ENCODE measurements at places on chromosomes 4 and X. TPM values are rescaled to one million over a fixed set of nuclear protein-coding genes. Genes with fewer than 3 reads are reported as not detected.

STK32B gene
- total RNA-seq = 4.3 TPM

DNA sequence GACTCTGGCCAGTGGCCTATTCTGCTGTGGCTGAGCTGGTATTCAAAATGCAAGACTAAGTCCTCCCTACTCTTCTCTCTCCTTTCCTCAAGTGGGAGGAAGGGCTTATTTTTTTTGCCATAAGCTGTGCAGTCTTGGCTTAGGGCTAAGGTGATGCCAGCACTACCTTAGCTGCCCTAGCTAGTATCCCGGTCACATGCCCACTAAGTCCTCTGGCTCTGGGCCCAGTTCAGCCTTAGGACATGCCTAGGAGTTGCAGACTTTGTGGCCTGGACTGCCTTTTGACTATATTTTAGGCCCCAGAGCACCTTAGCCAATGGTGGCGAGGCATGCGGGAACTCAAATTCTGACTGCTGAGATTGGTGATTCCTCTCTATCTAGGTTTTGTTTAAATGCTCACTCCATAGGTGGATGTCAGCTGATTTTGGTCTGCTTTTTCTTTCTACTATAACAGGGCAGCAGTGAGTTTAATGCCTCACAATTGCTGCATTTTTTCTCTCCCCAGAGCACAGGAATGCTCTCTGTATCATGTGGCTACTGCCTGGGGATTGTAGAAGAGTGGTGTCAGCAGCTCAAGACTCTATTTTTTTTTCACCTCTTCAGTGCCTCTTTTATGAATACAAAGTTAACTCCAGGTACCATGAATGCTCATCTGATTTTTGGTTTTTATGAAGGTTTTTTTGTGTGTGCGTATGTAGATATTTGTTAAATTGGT lies 472.9 kb upstream of the GRID2 start:
- no peak for DNase-seq

REELD1 gene
- 0.29 TPM for total RNA-seq

DNA sequence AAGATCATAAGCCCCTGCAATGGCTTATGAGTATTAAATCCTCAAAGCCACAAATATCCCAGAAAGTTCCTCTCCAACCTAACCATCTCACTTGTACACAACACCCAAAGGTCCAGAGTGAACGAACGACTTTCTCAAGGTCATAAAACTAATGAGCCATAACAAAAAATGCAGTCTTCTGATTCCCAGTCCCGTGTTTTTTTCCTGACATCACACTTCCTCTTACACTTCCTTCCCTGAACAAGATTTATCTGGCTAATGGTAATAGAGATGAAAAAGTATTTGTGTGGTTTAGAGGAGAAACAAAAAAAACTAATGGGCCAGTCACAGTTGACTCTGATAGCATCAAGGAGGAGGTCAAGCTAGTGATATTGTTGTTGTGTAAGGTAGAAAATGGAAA lies 99.5 kb upstream of the KLHL13 start:
- DNase-seq = no peak

- DNase-seq = no peak
Measured at GRCh38 chr4:31194823-31195222, 474.7 kb downstream of the PCDH7 start.

DNA sequence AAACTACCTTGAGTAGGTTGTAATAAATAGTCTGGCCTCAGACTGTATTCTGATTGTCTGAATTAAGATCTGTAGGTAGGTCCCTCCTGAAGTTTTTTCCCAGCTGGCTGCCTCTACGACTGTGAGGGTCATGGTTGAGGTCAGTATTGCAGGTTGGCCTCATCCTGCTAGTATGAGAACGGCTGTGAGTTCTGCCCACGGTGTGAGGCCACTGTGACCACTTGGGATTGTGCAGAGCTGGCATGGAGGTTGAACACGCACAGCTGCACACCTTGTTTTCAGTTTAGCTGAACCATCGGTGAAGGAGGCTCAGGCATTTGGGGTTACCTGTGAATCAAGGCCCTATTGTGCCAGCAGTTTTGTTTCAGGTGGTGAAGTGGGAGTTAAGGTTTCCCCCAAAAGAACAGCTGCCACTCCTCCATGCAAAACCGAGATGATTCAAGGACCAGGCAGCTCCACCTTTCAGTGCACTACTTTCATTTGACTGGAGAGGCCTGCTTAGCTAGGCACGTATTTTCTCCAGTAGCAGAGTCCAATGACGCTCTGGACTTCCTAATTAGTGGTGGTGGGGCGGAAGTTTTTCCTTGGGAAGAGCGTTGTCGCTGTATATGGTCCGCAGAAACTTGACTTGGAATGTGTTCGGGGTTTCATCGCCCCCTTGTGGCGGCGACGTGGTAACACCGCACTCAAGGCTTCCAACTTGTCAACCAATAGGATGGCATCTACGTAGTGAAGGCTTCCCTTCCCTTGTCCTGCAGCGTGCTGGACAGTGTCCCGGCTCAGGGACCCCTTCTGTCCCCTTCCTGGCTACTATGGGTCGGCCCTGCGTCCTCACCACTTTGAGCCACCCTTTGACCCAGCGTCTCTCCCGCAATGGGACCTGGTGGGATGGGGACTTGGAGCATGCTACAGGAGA lies 13.8 kb downstream of the CMC4 start:
- no peak for DNase-seq

GRCh38 chr4:188854436-188854835 lies 715.2 kb downstream of the TRIML1 start:
- no peak for DNase-seq

- DNase-seq = no peak
Measured at GRCh38 chr4:23039818-23040217, 347.1 kb downstream of the GBA3 start.

GRCh38 chr4:43163101-43163792 lies 270.7 kb downstream of the GRXCR1 start:
- DNase-seq = no peak

- DNase-seq = no peak
Measured at GRCh38 chr4:95231681-95232080, 317.1 kb downstream of the UNC5C start.

DNA sequence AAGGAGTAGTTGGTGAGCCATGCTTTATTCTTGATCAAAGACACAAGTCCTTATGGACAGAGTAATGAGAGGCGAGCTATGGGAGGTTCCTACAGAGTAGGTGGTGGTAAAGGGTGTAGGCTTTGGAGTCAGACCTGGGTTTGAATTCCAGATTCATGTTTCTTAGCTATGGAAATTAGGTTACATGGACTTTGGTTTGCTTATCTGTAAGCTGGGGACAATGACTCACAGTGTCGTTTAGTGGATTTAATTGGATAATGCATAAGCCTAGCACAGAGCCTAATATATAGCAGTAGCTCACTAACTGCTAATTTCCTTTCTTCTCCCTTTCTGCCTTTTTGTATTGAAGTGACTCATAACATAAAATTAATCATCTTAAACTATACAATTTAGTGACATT lies 5.0 kb upstream of the TRPC5 start:
- DNase-seq = no peak

GRCh38 chrX:54076903-54077302 lies 32.6 kb upstream of the PHF8 start:
- DNase-seq = no peak

DNA sequence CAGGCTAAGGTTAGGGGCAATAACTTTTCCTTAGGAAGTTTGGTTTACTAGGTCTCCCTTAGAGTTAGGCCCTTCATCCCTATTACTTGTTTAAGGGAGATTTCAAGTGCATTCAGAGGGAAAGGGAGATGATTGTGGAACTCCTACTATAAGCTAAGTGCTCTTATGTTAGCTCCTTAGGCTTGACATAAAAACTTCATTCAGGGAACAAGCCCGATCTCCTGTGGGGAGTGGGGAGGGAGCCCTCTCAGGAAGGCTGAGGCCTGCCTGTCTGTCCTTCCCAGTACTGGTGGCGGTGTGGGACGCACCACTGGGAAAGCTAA lies 8.0 kb downstream of the KLF3 start:
- no peak for DNase-seq

SPANXB1 gene
- not detected for total RNA-seq

- DNase-seq = no peak
Measured at GRCh38 chrX:15838017-15838416, 16.6 kb downstream of the AP1S2 start.

SORBS2 gene
- 17.5 TPM for total RNA-seq

DNA sequence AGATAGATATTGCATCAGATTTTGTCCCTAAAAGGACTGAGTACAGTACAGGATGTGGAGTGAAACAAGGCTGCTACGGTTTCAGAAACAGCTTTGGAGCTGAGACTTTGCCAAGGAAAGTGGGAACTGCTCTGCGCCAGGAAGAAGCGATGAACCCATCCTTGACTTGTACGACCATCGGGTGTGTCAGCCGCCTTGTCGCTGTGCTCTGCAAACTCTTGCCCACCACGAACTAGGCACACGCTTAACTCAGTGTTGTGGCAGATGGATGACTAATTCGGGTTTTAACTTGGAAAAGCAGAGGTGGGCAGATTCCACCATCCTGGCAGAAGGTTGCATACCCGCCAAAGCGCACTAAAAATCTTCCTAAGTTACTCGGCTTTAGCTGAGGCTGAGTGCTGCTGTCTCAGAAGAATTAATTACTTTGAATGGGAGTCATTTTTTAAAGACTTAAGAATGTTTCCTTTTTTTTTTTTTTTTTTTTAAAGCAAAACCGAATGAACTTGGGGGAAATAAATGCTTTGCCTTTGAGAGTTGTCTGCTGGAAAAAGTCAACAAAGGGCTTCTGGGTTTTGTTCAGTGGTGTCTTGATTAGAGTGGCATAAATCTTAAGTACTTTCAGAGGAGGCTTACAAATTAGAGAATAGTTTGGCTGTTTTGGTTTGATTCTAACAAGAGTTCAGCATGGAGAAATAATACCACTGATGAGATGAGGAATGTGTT lies 69.5 kb downstream of the SHROOM2 start:
- no peak for DNase-seq

DNA sequence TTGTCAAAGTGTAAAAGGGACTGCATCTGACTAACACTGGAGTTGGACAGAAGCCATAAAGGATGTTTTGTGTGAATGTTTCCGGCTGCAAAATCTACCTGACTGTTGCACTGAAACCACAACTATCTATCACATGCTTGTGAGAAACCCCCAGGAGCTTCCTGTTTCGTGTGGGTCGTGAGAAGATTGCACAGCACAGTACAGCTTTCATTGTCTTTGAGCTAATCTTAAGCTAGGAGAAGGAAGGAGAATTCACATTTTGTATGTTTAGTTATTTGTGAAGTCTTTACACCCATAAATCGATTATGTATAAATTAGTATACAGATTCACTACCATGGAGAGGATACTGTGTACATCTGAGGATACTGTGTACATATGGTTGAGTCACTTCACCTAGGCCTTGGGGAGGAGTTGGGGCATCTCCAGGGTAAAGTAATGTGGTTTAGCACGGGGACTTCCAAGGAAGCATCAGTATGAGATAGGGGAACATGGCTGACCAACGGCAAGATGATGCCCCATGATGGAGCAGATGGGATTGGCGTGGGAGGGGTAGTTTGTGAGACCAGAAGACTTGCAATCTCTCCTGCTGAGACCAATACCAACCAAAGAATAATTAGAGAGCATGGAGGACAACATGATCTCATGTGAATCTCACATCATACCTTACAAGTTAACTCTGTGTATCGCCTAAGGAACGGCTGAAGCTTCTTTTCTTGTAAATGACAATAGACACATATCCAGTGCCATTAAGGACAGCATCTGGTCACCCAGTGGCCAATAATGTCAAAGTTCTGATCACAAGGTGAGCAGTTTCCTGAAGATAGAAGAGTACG lies 43.1 kb upstream of the FAM9C start:
- DNase-seq = no peak

DNA sequence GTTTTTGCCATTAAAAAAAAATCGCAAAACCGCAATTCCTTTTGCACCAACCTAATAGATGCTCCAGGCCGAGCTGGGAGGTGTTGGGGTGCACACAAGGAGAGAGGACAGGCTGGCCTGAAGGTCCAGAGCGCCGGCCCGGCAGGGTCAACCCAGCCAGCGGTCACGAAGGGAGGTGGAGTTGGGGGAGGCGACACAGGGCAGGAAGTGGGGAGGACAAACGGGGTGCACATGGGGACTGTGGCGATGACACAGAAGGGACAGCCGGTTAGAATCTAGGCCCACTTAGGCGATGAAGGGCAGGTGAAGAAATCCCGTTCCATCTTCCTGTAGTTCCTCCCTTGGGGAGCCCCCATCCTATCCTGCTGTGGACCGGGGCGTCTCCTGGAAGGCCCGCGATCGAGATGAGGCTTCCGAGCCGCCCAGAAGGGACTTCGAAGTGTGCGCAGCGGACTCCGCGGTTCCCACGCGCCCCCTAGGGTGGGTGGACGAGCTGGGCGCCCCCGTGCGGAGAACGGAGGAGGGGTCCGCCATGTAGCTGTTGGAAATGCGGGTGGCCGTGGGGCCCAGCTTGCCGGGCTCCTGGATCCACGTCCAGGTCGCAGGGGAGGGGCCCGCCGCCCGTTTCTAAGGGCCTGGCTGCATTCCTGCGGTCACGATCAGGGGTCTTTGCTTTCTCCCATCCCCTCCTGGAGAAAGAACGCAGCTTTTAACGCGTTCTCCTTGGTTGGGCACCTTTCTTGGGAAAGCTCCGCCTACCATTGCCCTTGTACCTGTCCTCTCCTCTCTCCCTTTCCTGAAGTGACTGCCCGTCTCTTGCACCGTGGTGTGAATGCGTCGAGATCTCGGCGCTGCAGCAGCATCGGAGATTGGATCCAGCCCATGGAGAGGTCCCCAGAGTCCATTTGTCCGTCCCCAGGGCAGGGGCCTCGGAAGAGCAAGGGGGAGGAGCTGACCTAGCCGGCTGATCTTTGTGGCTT lies 17.0 kb upstream of the HPF1 start:
- DNase-seq = no peak

- no peak for DNase-seq
Measured at GRCh38 chr4:171017593-171017992, 795.6 kb upstream of the GALNTL6 start.

- peak; percentile 55 for DNase-seq
Measured at GRCh38 chr4:8333726-8334460, 64.3 kb downstream of the HTRA3 start.

DNA sequence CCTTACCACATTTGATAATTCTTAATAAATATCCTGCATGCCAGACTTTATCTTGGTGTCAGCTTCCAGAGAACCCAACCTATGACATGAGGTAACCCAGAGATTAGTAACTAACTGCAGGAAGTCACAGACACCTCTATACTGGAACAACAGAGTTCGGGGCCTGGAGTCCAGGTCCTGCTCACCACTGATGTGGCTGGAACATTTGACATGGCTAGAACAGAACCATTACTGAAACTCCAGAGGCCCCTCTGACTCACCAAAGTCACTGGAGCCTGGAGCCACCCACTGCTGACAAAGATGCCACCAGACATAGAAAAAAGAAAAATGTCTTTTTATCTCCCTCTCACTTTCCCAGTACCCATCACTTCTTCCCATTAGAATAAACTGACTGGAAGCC lies 403.7 kb downstream of the MID1IP1 start:
- no peak for DNase-seq

SUPT20HL2 gene
- total RNA-seq = not detected

PABPC5 gene
- 1.1 TPM for total RNA-seq

DNA sequence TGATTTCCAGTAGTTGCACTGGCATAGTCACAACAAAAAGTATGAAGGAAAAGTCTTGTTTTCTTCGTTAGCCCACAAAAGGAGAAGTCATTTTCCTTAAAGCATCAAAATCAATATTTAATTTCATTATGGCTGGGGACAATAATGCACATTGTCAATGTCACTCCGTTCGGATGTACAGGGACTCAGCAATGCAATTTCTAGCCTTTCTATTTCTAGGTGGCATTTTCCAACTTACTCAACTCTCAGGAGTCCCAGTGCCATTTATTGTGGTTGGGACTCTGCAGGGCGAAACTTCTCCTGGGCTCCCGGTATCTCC lies 99.6 kb downstream of the CEP135 start:
- DNase-seq = no peak

- DNase-seq = no peak
Measured at GRCh38 chrX:140297273-140297672, 207.6 kb downstream of the SOX3 start.
